Kidney epithelial cell (primary cell): ENCODE measurements at places on chromosomes 12 and 14.

DNA sequence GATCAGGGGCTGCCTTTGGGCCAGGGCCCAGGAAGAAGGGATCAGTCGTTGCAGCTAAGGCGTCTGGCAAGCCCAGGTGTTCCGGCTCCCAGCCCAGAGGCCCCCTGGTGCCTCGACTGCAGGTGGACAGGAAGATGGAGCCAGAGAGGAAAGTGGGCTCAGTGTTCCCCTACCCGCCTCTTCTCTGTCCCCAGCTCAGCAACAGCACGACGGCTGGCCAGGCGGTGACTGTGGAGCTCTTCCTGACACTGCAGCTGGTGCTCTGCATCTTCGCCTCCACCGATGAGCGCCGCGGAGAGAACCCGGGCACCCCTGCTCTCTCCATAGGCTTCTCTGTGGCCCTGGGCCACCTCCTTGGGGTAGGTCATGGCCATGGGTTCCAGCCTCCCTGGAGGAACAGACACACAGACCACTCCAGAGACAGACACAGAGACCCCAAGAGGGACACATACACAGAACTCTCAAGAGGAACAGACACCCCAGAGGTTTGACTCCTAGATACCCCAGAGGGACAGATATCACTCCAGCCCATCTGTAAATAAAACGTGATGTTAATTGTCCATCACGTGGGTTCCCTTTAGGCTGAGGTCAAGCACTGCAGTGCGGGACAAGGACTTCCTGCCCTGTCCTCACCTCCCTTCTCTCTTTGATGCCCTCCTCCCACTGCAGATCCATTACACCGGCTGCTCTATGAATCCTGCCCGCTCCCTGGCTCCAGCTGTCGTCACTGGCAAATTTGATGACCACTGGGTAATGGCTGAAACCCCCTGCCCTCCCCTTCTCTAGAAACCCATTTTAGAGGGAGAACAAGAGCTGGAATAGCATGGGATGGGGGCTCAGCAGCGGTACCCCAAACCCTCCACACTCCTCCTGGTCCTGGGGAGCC is 3.7 kb downstream of the AQP2 start:
- DNase-seq, result no peak

DNA sequence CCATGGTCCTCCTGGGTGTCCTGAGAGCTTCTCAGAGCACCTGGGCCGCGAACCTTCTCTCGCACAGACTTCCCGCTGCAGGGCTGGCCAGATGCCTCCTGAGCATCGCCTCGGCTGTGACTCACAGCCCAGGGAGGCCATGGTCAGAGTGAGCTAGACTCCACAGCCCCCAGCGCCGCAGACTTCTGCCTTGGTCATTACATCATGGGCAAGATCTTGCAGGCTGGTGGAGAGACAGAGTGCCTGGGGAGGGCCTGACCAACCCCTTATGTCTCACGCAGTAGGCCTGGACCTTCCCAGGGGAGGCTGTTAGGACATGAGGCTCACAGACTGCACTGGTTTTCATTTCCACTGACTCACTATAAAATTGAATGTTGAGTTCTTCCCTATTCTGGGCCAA is 41.8 kb downstream of the SMOC1 start:
- DNase-seq, result no peak

DNA sequence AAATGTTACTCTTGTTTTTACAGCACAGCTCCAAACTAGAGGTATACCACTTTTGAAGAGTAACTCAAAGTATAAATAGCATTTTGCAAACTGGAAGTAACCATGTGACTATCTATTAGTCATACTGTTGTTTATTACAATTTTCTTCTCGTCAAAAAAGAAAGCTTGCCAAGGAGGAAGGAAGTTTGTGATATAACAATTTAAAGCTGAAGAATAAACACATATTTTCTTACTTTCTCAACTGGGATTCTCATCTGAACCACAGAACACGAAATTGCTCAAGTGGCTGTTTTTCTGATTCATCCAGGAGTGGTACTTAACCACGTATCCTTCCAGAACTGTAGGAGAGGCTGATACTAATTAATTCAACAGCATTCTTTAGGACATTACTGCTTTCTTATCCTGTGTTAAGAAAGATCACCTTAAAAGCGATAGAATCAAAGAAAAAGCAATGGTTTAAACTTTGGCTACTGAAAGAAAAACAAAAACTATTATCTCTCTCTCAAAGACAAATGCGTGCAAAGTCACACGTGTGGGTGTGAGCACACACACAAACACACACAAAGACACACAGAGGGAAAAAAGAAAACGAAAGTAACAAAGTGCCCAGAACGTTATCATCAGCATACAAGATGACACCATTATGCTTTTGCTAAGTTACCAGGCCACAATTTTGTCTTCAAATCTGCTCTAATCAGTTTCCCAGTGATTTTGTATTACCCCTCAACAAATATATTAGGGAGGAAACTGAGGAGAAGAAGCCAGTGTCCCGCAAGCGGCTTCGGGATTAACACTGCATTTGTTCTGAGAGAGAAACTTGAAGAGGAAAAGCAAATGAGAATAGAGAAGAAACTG is at the start of gene CLEC2B:
Gene CLEC2B (minus strand): TSS at position 48 of the 855 bp plus-strand sequence.
- peak; percentile 12 for DNase-seq

DNA sequence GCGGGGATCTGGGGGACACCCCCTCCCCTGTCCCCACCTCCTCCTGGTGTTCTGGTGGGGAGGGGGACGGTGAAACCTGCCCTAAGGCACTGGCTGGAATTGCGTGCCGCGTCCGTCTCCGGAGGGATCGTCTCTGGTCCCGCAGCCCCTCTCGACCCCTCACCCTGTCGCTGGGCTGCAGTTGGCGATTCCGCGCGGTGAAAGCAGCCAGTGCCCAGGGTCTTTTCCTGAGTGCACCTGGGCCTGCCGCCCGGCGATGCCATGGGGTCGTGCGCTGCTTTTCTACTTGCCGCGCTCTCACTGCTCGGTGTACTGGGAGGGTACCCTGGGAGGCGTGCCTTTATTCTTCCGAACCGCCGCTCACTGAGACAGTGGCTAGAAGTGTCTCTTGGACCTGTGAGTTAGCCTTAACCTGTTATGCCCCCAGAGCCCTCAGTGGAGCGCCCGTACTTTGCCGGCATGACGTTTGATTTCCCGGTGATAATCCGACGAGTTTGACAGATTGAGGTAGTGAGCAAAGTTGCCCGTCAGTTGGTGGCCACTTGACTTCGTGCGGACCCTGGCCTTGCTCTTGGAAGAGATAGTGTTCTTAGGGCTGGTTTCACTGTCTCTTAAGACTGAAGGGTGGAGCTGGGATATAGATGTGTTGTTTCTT is 788 bp downstream of the SFSWAP start:
- DNase-seq, result no peak

GRCh38 chr14:56759094-56759493 is 51.2 kb downstream of the OTX2 start:
- no peak for DNase-seq
